ENCODE measurements at places on chromosomes 3 and 15.

GRCh38 chr15:75688831-75689230 lies 23.8 kb downstream of the CSPG4 start:
- DNase-seq: no peak

DNA sequence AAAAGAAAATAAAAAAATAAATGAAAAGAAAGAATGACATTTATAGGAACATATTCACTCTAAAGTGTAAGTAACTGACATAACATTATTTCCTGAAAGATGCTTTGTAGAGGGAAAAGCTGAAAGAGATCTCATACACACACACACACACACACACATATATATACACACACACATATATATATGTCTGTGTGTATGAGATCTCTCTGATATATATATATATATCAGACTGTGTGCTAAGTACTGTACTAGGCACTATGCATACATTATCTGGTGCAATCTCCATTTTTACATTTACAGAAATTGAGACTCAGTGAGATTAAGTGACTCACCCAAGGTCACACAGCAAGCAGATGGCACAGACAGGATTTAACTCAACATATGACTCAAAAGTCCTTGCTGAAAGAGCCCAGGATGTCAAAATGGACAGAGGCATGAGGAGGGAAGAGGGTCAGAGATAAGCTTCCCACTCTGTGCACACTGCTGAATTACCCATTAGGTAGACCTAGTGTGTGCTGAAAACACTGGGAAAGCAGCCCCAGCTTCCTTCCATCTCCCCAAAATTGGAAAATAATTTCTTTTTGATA lies 15.0 kb downstream of the BHLHE40 start:
- DNase-seq: no peak

DNA sequence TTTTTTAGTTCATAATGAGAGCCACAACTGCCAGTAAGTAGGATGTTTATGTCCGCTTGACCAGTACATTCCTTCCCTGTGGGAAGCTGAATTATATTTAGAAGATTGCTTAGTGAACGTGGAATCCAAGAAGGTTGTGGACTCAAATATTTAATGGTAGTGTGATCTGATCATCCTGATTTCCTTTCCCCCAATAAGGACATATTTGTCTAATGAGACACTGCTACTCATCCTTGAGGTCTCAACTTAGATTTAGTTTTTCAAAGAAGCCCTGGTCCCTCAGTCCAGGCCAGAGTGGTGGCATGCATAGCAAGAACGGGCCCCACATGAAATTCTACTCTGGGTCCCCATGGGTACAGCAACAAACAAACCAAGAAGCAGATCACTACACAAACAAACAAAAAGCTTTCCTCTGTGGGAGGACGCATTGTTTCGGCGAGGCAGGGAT lies 60.8 kb downstream of the USP13 start:
- DNase-seq: no peak

DNA sequence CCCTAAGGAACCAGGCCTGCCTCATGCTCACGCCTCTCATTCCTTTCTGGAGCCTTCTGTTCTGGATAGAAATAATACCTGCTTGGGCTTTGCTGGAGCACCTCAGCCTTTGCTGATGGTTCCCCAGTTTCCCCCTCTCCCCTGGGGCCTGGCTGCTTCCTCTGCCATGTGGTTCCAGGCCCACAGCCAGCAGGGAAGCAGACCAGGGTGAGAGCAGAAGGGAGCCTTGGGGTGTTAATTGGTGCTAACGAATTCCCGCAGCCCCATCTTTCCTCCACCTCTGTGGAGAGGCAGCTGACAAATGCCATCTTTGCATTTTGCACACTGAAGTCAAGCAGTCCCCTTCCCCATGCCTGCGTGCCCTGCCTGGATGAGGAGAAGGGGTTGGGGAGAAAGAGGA lies 13.1 kb upstream of the CORO2B start:
- no peak for DNase-seq

- no peak for DNase-seq
These were observed 68.6 kb downstream of the ABHD5 start for GRCh38 chr3:43759297-43759782.

DNA sequence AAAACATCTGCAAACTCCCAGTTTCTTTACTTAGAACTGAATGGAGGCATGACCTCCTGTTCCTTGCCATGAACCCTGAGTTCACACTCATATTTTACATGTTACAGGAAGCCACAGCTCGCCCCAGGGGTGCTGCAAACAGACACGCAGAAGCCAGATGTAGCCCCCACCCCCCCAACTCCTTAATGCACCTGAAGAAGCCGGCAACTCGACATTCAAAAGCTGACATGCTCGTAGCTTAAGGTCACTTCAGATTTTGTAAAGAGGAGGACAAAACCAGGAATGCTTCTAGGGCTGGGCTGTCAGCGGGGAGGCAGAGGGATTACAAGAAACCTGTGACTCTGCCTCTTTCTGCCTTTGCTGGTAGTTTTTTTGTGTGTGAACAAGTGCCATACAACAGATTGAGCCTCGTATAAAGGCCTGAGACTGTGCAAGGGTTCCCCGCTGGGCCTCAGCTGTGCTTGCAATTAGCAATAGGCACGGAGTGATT lies 42.0 kb upstream of the FEZF2 start:
- no peak for DNase-seq

Measured in stimulated activated CD8-positive, alpha-beta memory T cell treated with anti-CD3 and anti-CD28 coated beads, Interleukin-7, amount 100 ng/mL, for 24 hours (primary cell).